Aorta (tissue), 5 donors: ENCODE measurements at places on chromosomes 2 and 18. TPM values are rescaled to one million over a fixed set of nuclear protein-coding genes. Genes with fewer than 3 reads are reported as not detected.
A peak's percentile ranks its signal among the peaks of the same experiment; 100 is the strongest.

DNA sequence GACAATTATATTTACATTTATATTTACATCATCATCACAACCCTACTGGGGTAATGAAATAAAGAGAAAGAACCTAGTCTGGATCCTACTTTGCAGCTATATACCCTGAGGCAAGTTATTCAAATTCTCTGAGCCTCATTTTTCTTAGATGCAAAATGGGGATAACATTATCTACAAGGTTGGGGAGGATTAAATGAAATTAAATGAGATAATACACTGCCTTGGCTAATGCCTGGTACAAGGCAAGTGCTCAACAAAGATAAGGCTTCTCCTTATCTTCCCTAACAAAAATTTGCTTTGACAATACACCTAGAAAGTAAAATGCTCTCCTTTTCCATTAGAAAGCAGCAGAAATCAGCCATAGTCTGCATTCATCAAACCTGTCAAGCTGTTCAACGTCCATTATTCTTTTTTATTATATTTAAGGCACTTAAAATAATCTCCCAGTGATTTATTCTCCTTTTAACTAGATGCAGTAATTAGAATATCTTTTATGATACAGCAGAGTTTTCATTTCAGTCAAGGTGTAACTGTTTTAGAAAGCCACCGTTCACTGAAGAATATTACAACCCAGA, 44.8 kb downstream of the TCF4 start:
- DNase-seq: no peak

GRCh38 chr18:46406539-46406932, 250.5 kb downstream of the LOXHD1 start:
- DNase-seq: peak; percentile 77

- no peak for DNase-seq
These were observed 1.3 kb downstream of the CCDC68 start for GRCh38 chr18:54957996-54958395.

GRCh38 chr2:225274751-225275150, 124.8 kb upstream of the NYAP2 start:
- DNase-seq: no peak

- no peak for DNase-seq
These were observed 235.7 kb downstream of the AGAP1 start for GRCh38 chr2:235729557-235729947.

DNA sequence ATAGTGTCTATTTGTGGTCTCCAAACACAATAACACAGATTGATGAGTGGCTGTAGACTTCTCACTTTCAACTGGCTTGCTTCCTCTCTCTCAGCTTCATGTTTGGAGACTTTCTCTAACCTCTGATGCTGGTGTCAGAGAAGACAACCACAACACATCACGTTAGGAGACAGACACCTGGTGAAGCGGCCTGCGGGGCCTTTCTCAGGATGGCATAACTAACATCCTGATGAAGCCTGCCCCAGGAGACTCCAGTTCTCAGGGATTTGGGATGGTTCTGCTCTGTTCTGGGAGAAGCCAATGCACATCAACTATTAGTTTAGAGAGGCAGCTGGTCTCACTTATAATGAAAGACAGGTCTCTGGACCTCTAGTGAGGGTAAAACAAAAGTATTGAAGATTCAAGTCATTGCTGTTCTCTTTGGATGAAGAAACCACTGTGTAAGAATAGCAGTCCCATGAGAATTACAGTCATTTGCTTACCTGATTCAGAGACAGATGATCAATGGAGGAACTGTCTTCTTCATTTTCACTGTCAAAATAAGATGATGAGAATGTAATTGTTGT, 2.0 kb downstream of the IL1A start:
- no peak for DNase-seq

The NGEF gene
- 2.3 TPM for total RNA-seq

GRCh38 chr18:50507120-50507590, 52.7 kb upstream of the MAPK4 start:
- peak; percentile 46 for DNase-seq

- DNase-seq: no peak
These were observed 99.5 kb upstream of the FHL2 start for GRCh38 chr2:105498281-105498846.

DNA sequence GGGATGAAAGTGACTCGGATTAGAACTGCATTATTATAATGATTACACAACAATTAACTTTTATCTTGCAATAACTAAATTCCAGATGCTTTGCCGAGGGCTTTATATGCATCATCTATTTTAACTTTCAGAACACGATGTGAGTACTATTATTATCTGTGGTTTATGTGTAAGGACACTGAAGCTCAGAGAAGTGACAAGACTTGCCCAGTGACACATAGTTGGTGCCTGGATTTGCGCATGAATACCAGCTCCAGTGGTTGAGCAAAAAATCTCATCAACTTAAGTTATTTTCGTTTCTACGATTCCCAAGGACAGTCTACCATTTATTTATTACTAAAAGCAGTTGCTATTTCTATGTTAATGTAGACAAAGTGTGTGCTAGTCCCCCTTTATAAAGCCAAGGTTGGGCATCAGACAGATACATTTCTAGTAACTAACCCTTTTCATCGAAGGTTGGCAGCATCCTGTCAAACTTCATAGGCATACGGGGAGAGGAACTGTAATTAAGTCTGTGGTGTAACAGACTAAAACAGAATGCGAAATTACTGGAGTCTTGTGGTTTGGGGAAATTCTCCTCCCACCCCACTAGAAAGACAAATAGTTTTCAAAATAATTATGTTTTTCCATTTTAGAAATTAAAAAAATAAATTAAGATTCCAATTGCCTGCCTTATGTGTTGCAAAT, 73.2 kb upstream of the BOD1L2 start:
- no peak for DNase-seq

- no peak for DNase-seq
These were observed 11.1 kb upstream of the CNNM3 start for GRCh38 chr2:96804986-96805385.

The SP110 gene
- total RNA-seq: 46.1 TPM

The SPHKAP gene
- 0.18 TPM for total RNA-seq

- no peak for DNase-seq
These were observed 11.4 kb downstream of the IL1F10 start for GRCh38 chr2:113079131-113079530.

The SH2D6 gene
- not detected for total RNA-seq

The FEV gene
- not detected for total RNA-seq

The PSD4 gene
- 17.8 TPM for total RNA-seq

DNA sequence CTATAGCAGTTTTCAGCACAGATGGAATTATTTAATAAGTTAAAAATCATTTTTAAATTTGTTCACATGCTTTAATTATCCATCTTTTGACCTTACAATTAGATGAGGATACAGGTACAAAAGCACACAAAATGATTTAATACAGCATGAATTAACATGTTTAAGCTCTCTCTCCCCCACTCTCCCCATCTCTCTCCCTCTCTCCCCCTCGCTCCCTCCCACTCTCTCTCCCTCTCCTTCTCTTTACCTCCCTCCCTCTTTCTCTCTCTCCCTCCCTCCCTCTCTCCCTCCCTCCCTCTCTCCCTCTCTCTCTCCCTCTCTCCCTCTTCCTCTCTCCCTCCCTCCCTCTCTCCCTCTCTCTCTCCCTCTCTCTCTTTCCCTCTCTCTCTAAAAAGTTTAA, 7.6 kb downstream of the NBAS start:
- no peak for DNase-seq

The FABP1 gene
- not detected for total RNA-seq

- no peak for DNase-seq
These were observed 37.8 kb downstream of the VIT start for GRCh38 chr2:36734304-36734703.

The GALNT5 gene
- 4.5 TPM for total RNA-seq

The GULP1 gene
- total RNA-seq: 74.8 TPM

The LYPD6 gene
- 0.42 TPM for total RNA-seq

DNA sequence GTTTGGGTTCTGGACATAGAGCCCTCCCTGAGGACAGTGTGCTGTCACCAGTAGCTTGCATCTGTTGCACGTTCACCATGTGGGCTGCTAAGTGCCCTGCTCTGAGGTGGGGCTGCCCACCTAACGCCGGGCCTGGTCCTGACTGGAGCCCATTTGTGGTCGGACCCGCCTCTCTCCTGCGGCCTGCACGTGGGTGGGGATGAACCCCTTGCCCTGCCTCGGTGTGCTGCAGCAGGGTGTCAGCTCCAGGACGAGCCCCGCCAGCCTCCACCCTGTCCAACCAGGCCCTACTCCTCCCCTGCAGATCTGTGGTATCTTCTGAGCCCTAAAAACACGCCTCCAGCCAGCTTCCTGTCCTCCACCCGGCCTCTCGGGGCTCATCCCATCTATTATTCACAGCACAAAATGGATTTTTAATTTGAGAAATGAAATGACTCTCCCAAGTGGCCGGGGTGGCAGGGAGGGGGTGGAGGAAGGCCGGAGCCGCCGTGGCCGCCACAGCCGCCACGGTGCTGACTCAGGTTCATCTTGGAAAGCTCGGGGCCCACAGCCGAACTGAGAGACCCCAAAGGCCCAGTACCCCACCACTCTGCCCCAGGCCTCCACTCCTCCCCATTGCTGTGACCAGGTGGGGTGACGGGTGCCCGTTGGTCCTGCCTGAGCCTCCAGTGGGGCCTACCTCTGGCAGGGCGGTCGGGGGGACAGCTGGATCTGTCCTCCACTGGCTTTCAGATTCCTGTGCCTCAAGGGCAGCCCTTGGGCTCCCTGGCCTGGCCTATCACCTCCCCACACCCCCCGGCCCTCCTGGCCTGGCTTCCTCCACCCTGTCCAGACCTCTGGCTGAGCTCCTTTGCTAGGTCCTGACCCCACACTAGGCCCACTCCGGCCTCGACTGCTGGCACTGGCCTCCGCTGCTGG, 2.8 kb upstream of the ECEL1 start:
- peak; percentile 72 for DNase-seq

The RBFA gene
- 18.1 TPM for total RNA-seq

The UNC80 gene
- not detected for total RNA-seq

The CASP10 gene
- 8.1 TPM for total RNA-seq

- no peak for DNase-seq
These were observed 178.0 kb upstream of the HS6ST1 start for GRCh38 chr2:128496700-128497099.

The AP1S3 gene
- total RNA-seq: 0.91 TPM

DNA sequence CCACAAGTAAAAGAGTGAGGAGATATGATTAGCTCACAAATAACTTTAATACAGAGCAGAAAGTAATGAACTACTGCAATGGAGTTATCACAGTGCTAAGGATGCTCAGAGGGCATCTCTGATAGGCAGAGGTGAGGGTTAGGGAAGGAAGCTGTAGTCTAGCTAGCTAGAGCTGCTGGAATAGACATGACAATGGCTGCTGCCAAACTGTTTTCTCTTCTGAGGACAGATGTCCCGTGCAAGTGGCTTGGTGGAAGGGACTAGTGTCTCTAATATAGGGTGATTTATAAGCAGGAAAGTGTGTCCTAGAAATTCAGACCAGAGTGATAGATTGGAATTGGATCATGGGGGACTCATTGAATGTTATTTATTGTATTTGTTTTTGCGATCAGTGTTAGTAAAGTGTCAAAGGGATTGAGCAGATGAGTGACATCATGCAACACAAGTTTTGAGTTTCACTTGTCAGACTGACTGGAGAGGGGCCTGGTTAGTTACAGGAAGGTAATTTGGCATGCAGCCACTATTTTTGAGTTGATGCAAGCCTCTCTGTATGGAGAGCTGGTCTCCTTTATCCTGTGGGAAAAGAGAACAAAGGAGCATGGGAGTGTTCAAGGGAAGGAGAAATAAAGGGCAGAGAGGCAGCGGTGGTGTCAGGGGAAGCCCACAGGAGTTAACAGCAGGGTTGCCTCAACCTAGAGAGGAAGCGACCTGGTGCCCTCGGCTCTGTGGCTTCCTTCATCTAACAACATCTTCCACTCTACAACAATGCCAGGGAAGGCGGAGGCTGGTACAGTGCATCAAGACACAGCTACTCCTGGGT, 1.9 kb downstream of the CTLA4 start:
- no peak for DNase-seq

The PJVK gene
- 2.2 TPM for total RNA-seq
